ENCODE measurements at places on chromosomes 11 and 22. TPM values are rescaled to one million over a fixed set of nuclear protein-coding genes. Genes with fewer than 3 reads are reported as not detected.

GRCh38 chr22:50199251-50199721, 1.5 kb upstream of the SELENOO start:
- DNase-seq, result no peak

The TSSK2 gene
- total RNA-seq, result not detected

The OR9Q1 gene
- not detected for total RNA-seq

DNA sequence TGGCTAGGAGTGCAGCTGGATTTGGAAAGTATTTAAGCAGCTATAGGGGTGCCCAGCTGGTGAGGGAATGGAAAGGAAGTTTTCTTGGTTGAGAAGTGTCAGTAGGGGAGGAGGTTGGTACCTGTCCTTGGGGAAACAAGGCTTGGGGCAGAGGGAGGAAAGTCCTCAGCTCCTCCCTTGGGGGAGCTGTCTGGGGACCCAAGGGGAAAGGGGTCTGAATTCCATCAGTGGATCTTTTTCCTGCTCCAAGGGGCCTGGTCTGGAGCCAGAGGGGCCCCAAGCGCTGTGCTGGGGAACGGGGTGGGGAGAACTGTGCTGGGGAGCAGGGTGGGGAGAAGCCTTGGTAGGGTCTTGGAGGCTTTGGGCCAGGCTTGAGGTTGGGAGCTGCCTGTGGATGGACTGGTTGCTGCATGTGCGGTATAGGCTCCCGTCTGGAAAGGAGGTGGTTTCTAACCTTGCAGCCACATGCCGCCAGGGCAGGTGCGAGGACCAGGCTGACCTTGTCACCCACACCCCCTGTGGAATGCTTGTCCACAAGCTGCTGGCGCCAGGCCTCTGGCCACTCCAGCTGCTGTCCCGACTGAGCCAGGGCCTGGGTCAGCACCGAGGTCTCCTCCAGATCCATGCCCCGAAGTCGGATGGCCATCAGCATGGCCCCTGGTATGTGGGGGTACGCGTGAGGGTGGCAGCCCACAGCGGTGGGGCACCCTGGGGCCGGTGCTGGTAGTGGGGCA, 963 bp downstream of the TYMP start:
- DNase-seq, result no peak

The DEPDC7 gene
- total RNA-seq, result 1.4 TPM

The TAF10 gene
- 85.9 TPM for total RNA-seq

The OR2AG2 gene
- not detected for total RNA-seq

DNA sequence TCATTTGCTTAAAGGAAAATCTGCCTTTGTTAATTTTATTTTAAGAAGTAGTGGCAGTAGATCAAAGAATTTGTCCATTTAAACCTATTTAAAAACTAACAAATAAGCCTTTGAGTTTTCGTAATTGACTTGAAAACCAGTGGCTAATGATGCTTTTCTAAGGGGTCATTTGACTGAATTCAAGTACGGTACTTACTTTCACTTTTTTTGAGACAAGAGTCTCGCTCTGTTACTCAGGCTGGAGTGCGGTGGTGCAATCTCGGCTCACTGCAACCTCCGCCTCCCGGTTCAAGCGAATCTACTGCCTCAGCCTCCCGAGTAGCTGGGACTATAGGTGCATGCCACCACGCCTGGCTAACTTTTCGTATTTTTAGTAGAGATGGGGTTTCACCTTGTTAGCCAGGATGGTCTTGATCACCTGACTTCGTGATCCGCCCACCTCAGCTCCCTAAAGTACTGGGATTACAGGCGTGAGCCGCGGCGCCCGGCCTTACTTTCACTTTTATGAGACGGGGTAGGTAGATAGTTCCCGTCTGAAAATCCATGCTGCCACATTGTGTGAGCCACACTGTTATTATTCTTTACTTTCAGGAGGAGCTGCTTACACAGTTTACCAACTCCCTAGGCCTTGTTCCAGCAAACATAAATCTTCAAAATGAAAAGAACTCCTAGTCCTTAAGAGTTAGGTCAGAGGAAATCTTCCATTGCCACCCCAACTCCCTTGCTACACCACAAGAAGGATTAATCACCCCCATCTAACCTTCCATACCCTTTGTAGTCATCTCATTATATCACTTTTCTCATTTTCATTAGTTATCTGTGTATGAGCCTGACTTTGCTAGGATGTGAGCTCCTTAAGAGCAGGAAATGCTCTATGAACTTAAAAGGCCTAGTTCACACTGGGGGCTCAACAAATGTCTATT, 926.6 kb upstream of the CCDC90B start:
- no peak for DNase-seq

DNA sequence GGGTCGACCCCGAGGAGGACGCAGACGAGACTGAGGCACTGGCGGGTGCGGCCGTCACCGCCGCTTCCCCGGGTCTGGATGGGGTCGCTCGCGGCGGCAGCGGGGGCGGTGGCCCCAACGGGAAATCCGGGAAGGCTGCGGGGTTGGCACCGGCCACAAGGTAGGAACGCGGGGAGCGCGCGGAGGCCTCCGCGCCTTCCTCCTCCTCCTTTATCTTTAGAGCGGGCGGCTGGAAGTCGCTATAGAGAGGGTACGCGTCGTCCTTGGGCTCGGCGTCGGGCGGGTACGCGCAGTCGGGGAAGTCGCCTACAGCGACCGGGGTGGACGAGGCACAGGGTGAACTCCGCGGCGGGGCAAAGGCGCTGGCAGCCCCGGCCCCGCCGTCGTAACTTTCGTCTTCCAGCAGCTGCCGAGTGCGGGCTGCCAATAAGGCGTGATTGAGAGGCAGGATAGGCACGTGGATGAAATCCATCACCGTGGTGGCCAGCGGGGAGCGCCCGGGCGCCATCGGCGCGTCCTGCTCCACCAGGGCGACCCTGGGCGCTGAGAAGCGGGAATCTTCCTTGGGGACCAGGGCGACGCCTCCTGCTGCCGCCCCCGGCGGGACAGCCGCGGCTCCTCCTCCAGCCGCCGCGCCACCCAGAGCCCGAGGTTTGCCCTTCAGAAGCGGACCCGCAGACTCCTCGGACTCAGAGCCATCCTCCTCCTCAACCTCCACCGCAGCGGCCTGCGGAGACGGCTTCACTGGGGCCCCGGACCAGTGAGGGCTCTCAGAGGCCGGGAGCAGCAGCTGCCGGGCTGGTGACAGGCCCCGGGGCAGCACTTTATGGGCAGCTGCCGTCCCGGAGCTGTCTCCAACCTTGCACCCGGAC, 1.7 kb downstream of the PGR start:
- peak; percentile 82 for DNase-seq

DNA sequence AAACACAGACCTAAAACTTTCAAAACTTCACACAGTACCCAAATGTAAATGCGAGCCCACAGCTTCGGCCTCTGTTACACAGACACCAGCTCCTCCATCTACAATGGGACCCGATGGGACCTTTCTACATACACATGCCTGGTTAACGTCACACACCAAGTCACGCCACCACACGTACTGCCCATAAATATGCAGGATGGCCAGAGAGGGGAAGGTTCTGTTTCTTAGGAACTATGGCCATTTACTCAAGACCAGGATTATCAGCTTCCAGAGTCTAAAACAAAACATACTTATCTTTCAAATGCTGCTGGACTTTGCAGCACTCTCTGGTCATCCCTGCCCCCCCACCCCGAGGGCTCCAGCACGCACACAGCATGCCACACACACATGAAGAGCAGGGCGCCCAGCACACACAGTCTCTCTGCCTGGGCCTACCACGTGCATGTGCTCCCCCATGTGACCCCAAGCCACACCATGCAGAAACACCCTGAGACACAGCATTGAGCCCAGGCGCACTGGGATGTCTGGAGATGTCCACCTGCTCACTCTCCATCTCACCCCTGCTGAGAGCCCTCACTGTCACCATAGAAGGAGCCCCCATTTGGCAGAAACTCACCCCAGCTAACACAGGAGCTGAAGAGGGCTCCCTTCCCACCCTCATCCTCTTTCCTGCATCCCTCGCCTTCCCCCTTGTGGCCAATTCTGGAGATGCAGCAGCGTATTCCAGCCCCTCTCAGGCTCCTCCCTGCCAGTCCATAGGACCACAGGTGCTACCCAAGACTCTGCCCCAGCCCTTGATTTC, 61.8 kb downstream of the SLC22A12 start:
- DNase-seq, result peak; percentile 91

DNA sequence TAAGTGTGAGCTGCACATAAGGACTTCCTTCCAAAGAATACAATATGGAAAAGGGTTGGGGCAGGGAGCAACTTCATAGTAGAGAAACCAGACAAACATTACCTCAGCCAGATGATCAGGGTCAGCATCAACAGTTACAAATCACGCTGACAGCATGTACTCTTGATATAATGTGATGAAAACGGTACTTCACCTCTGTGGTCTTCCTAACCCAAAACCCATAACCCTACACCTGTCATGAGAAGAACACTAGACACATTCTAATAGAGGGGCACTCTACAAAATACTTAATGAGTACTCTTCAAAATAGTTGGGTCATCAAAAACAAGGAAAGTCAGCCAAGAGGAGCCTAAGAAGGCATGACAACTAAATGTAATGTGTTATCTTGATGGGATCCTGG, 43.9 kb downstream of the RRAS2 start:
- no peak for DNase-seq

- DNase-seq, result no peak
These were observed 11.4 kb downstream of the FEN1 start for GRCh38 chr11:61803889-61804647.

DNA sequence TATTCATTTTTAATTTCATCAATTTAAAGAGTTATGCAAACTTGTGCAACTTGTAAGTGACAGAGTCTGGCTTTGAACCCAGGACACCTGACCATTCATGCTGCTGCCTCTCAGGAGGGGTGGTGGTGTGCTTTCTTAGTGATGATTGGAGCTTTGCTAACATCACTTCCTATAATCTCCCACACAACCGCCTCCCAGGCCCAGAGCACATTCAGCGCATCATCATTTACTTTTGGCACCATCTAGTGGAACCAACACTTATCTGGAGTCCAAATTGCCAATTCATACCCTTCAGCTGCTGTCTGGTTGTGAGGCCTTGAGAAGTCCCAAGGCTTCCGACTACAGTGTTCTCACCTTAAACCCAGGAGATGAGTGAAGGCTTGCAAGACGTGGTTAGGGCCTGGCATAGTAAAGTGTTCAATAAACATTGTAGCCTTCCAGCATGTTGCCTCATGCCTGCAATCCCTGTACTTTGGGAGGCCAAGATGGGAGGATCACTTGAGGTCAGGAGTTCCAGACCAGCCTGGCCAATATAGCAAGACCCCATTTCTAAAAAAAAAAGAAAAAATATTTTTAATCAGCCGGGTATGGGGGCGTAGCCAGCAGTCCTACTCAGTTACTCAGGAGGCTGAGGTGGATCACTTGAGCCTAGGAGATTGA, 1.1 kb upstream of the TTLL1 start:
- DNase-seq, result peak; percentile 86

The TTC36 gene
- total RNA-seq, result 0.43 TPM

DNA sequence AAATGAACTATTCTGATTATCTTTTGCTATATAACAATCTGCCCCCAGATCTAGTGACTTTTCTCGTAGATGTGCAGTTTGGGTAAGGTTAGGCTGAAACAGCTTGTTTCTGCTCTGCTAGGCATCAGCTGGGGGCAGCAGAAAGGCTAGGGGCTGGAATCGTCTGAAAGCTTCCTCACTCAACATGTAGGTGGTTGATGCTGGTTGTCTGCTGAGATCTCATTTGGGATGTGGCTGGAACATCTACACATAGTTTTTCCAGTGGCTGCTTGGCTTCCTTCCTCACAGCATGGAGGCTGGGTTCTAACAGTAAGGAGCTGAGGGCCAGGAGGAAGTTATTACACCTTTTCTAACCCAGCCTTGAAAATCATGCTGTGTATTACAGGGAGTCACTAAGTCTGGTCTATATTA, 30.2 kb downstream of the USP47 start:
- no peak for DNase-seq

DNA sequence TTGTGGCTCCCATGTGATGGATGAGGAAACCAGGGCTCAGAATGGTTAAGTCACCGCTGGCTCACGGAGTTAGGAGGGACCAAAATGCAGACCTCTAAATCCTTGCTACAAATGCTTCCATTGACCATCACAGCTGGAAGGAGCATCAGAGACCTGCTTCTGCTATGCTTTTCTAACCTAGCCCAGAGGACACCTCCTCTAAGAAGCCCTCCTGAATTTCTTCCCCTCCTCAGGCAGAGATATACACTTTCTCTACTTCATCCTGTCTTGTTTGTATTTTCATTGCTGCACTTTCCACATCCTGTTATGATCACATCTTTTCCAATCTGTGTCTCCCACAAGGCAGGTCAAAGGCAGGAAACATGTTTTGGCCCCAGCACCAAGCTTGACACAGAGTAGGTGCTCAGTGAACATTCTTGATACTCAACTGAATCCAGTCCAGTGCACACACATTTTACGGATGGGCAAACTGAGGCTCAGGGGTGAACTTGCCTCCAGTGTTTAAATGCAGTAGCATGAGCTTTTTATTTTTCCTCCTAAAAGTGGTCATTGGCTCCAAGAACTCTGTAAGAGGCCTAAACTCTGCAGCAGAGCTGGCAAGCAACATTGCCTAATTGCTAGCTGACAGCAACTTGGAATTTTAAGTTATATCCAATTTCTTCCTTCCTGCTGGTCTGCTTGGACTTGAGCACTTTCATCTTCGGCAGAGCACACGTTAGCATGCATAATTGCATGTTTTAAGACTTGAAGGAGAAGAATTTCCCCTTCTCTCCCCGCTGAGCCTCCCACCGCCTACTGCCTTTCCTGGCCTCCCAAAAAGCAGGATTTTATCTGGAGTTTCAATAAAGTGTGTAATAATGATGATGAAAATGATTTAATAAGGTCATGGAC, 12.7 kb downstream of the SCUBE1 start:
- no peak for DNase-seq

The CCDC116 gene
- 0.38 TPM for total RNA-seq

GRCh38 chr22:39252461-39253434, 8.0 kb upstream of the PDGFB start:
- no peak for DNase-seq

DNA sequence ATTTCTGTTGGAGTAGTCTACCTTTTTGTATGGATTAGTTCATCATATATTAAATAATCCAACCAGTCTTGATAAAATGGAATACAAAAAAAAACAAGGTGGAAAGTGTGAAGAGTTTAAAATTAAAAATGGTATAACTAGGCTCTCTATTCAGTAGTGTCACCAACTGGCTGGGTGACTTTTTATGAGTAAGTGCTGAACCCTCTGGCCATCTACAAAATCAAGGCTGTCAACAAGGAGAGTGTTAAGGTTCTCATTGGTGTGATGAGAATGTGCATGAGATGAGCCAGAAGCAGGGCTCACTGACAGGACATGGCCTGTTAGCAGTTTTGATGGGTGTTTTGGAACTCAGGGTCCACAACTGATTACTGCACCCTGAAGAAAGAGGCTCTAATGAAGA, 343.2 kb downstream of the AASDHPPT start:
- no peak for DNase-seq

The TCIRG1 gene
- 80.8 TPM for total RNA-seq

GRCh38 chr11:2774173-2775082, 74.6 kb upstream of the KCNQ1OT1 start:
- DNase-seq, result peak; percentile 69

GRCh38 chr11:83303316-83303715, 17.1 kb upstream of the CCDC90B start:
- no peak for DNase-seq

DNA sequence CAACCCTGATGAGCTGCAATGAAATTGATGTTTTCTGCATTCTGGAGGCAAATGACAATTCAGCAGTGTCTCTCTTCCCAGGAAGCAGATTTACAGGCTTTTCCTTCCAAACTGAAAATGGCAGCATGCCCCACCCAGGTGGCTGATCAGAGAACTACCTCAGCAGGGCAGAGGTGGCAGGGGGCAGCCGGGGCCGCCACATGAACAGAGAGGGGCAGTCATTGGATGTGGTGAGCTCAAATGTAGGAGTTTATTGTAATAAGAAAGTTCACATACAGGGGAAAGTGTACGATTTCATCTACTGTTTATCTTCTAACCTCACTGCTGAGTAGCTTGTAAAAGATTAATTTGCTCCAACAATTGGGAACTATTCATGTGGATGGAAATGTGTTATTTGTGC, 15.7 kb upstream of the PARVA start:
- no peak for DNase-seq
